Activated effector memory CD4-positive, alpha-beta T cell treated with anti-CD3 and anti-CD28 coated beads, Interleukin-2, amount 50 U/mL, for 16 hours (primary cell): ENCODE measurements at places on chromosomes 2 and 18.
A peak's percentile ranks its signal among the peaks of the same experiment; 100 is the strongest.

- no peak for DNase-seq
Measured at GRCh38 chr2:165469417-165469816, at the start of gene CSRNP3. TSS of gene CSRNP3 (plus strand) at chr2:165469698. CDS start at chr2:165595066, 125,368 bp downstream.

- no peak for DNase-seq
Measured at GRCh38 chr2:63614983-63615945, 26.5 kb downstream of the MDH1 start.

- no peak for DNase-seq
Measured at GRCh38 chr2:195202163-195202845, 454.7 kb upstream of the SLC39A10 start.

DNA sequence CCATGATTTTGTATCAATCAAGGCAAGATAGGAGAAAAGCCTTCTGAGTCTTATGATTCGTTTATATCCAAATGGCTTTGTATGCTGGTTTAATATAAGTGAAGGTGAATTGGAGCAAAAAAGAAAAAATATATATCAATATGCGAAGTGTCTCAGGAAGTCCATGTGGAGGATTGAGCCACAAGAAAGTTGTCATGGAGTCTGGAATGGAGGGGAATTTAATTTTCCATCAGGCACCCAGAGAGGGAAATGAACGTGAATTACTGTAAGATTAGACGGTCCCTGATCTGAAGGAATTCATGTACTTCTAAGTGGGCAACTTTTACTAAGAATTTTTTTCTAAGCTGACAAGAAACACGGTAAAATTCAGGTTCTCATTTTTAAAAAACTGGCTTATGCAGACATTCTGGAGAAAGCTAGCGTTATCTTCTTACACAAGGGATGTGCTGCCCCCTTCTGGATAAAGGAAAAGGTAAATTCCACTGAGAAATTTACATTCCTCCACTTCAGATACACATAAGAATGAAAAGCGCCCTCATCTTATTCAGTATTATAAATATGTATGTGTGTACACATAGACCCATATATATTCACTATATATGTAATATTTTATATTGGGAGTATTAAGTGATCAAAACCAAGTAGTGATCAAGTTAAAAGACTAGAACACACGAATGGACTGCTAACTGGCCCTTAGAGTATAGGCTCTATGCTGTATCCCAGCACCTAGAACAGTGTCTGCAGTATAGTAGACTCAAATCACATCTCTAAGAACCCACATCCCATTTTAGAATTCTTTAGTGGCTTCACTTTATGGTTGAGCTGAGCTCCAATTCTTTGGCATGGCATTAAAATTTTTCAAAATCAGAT is 289.0 kb upstream of the TFPI start:
- no peak for DNase-seq

DNA sequence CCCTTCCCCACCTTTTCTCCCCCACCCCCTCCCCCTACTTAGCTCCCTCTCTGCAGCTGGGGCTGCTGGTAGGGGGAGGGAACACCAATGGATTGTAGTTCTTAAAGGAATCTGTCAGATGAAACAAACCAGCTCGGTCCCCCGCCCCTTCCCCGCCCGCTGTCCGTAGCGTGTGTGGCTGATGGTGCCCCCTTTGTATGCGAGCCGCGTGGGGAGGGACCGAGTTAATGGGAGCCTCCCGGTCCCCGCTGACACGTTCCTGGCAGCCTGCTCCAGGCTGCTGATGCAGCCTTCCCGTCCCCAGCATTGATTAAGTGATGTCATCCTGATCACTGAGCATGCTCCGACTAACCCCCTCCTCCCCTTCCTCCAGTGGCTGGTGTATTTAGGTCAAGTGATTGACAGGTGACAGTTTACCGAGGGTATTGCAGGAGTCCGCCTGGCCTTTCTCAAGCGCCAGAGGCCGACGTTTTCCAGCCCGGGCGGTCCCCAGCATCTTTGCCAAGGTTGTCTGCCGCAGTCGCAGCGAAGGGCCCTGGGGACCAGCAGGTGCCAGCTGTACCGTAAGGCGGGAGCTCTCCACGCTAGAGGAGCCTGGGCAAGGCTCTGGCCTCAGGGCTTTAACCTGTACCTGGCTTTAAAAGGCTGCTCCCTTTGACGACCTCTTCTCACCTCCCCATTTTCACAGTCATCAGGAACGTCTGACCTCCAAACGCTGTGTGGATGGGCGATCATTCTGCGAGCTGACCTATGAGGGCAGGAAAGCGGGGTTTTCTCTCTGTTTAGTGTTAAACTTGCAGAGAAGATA is 1.8 kb downstream of the KIF5C start:
- peak; percentile 81 for DNase-seq

DNA sequence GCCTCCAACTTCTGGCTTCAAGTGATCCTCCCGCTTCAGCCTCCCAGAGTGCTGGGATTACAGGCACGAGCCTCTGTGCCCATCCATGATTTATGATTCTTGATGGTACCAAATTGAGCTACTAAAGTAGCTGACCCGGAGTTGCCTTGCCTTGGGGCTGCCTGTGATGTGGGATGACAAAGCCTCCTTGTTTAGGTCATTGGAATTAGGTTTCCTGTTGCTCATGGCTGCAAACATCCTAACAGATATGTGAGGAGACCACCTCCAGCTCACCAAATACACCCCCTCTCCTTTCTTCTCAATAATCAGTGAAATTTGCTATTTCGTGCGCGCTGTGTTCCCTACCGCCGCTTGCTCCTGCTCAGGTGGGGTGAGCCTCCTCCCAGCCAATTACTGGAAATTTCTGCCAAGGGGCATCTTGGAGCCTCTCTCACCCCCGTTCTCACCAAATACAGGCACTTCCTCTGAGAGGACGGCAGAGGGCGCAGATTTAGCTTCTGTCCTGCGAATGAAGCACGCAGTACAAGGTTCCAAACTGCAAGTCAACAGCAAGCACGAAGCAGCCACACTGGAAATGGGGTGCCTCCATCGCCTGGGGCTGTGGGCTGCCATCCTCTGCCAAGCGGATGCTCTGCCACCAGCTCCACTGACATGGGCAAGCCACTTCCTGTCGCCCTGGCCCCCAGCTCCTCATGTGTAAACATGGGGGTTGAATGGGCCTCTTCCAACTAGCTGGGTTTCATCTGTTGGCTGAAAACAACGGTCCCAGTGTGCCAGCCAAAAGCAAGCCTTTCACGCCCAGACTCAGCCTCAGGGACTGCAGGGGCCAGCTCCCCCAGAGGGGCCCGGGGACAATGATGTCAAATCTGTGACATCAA is 71.7 kb downstream of the NCAPH start:
- peak; percentile 87 for DNase-seq

GRCh38 chr18:38895560-38895959 is 1330.0 kb upstream of the CELF4 start:
- no peak for DNase-seq

GRCh38 chr2:18149660-18150246 is 271.3 kb downstream of the KCNS3 start:
- DNase-seq, result no peak

GRCh38 chr2:110718990-110719389 is 13.4 kb upstream of the ACOXL start:
- no peak for DNase-seq

DNA sequence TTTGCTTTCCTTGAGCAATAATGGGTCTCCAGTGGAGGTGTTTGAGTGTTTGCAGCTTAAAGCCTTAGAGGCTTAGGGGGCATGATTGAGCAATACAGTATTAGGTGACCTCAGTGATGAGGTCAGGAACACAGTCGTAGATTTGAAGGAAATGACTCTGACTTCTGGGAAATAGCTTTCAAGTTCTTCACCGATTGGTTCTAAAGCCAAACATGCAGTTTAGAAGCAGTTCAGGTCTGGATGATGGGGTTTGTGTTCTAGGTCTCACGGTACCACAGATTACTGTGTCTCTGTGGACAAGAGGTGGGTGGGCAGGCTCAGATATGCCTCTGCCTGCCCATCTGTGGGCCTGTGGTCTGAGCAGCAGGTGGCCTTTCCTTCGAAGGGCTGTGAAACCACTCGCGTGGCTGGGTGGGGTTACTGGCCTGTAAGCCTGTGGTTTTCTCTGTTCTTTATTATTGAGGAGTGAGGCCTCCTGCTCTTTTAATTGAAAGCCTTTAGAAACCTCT is 7.8 kb downstream of the MTHFD2 start:
- DNase-seq, result peak; percentile 74

DNA sequence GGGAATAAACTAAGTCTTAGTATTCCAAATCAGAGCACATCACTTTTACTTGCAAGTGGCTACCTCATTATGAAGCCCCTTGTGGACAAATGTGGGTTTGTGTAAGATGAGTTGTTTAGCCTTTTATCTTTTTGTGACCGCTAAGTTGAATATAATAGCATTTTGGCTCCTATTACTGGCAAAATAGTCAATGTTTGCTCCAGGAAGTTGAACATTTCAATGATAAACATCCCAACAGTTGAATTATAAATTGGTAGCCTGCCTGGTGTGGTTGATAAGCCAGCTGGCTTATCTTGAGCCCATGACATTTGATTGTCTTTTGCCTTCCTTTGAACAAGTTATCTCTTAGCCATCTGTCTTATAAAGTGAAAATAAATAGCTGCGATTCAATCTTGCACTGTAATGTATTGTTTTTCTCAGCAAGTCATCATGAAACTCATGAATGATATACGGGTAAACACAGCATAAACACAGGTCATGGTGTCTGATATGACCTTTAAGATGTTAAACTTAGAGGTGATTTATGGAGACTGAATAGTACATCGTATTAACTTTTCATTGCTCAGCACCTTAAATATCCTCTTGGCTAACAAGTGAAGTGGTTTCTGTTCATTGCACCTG is 338.4 kb downstream of the SOCS6 start:
- no peak for DNase-seq

DNA sequence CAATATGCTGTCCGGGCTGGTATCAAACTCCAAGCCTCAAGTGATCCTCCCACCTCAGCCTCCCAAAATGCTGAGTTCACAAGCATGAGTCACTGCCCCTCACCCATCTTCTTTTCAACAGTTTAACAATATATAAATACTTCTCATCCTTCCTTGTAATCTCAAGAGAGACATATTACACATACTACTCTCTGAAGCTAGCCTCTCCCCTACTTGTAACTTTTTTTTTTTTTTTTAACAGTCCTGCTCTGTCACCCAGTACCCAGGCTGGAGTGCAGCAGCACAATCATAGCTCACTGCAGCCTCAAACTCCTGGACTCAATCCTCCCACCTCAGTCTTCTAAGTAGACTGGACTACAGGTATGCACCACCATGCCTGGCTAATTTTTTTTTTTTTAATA is 5.7 kb downstream of the GFPT1 start:
- DNase-seq, result no peak

GRCh38 chr2:40150266-40150665 is 301.6 kb downstream of the SLC8A1 start:
- DNase-seq, result no peak
